ENCODE measurements at places on chromosomes 3 and 15.

GRCh38 chr15:94348084-94348483 lies 116.7 kb downstream of the MCTP2 start:
- no peak for DNase-seq

DNA sequence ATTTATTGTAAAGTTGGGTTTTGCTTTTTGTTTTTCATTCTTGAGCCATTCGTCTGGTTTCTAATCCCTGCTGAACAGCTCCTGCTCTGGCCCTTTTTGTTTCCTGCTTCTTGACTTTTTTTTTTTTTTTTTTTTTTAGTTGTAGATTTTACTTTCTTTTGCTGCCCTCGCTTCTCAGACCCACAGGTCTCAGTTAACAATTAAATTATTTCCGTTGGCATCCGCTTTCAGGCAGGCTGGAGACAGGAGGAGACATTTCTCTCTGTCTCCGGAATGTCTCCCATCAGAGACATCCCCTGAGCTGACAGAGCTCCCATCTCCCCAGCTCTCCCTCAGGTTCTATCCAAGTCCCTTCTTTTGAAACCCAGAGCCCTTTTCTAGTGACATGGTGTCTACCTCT lies 68.6 kb downstream of the SLC6A6 start:
- no peak for DNase-seq

GRCh38 chr3:168570404-168571155 lies 474.9 kb upstream of the GOLIM4 start:
- no peak for DNase-seq

DNA sequence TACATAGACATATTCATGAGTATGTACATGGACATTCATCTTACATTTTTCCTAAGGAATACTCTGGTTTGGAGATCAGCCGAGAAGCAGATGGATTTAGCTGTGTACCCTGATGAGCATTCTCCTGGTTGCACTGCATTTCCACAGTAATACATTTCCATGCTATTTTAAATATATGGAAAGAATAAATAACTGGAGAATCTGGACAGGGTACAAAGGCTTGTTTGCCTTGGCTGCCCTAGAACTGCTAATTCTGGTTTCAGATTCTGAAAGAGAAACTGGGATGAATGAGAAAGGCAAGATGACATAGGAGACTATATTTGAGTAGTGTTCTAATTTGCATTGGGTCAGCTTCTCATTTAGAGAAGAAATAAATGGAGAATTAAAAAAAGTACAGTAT lies 190.8 kb upstream of the FAM3D start:
- no peak for DNase-seq

DNA sequence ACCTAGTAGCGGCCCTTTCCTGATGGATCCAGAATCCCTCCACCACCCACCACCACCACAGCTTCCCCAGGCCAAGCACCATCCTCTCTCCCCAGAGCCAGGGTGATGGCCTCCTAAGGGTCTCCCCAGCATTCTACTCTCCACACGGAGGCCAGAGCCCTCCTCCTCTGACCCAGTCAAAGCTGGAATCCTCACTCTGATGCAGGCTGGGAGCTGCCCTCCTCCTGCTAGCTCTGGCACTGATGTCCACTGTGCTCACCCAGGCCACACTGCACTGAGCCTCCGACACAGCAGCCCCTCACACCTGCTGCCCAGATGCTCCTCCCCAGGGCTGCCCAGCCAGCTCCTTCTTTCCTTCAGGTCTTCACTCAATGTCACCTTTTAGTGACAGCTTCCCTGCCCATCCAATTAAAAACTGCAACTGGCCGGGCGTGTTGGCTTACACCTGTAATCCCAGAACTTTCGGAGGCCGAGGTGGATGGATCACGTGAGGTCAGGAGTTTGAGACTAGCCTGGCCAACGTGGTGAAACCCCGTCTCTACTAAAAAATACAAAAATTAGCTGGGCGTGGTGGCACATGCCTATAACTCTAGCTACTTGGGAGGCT lies 21.0 kb downstream of the XXYLT1 start:
- peak; percentile 12 for DNase-seq

- no peak for DNase-seq
These were observed 77.9 kb downstream of the ISG20 start for GRCh38 chr15:88716543-88717381.

- DNase-seq = no peak
These were observed 43.0 kb upstream of the KY start for GRCh38 chr3:134693804-134694203.

DNA sequence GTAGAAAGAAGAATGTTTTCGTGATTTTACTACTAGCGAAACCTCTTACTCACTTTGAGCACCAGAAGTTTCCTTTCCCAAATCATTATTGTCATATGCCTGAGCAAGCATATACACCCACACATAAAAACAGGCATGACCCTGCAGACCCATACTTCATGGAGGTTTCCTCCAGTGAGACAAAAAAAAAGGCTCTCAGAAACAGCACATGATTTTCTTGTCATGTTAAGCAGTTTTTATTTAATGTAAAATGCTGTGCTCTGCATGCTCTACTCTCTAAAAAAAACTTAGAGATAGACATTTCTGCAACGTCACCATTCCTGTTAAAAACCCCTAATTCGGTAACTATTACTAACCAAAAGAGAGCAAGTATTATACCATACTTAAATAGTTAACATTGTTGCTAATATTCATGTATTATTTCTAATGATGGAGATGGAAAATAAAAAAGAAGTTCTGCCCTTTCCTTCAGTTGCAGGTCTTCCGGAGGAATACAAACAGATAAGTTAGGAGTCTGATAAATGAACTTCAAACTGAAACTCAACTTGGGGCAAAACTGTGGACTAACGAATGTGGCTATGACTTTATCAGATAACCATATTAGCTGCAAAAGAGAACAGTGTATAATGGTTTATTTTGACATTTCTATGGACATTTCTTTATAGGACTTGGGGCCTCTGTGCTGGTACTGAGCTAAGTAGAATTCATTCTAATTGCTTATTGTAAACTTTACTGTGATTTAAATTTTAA lies 15.9 kb downstream of the CD200R1 start:
- no peak for DNase-seq
